ENCODE measurements at places on chromosomes 16 and 17.

GRCh38 chr16:23121024-23121423 lies 28.2 kb downstream of the USP31 start:
- no peak for DNase-seq

- no peak for DNase-seq
Observed at GRCh38 chr17:8856869-8857575, 10.5 kb downstream of the PIK3R6 start.

DNA sequence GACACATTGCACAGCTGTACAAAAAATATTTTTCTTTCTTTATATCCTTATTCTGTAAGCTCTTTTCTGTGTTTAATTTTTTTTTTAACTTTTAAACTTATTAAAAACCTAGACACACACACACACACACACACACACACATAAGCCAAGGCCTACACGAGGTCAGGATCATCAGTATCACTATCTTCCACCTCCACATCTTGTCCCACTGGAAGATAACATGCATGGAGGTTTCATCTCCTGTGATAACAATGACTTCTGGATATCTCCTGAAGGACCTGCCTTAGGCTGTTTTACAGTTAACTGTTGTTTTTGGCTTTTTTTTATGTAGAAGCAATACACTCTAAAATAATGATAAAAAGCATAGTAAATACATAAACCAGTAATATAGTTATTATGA lies 71.2 kb downstream of the TNRC6C start:
- DNase-seq = no peak

- no peak for DNase-seq
Observed at GRCh38 chr17:70976447-70976846, 807.1 kb downstream of the KCNJ2 start.

DNA sequence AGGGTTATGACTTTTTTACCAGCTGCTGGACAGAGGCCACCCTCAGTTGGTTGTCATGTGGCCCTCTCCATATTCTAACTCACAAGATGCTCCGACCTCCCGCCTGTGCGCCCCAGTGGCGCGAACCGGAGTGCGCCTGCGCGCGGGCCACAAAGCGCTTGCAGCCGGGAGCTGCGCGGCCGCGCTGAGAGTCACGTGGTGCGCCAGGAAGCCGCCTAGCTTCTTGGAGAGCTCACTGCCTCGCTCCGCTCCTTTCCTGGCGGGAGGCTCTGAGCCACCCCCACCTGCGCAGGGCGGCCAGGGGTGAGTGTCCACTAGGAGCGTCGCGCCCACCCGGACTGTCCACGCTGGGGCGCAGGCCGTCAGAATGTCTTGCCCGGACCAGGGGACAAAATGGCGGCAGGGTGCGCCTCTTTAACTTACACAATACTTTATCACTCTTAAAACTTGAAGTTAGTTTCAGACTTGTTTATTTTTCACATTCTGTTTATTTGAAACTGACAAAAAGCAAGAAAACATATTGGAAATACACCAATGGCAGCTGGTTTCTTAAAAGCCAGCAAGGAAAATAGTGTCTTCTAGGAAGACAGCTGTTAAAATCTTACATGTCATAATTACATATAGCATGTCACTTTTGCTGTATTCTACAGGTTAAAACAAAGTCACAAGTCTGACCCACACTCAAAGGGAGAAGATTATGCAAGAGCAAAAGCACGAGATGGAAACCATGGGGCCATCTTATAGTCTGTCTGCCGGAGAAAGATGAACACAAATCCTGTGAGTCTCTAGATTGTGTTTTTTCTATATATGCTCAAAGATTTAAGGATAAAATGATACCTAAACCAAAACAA lies 357.9 kb downstream of the CNTNAP4 start:
- DNase-seq = no peak

DNA sequence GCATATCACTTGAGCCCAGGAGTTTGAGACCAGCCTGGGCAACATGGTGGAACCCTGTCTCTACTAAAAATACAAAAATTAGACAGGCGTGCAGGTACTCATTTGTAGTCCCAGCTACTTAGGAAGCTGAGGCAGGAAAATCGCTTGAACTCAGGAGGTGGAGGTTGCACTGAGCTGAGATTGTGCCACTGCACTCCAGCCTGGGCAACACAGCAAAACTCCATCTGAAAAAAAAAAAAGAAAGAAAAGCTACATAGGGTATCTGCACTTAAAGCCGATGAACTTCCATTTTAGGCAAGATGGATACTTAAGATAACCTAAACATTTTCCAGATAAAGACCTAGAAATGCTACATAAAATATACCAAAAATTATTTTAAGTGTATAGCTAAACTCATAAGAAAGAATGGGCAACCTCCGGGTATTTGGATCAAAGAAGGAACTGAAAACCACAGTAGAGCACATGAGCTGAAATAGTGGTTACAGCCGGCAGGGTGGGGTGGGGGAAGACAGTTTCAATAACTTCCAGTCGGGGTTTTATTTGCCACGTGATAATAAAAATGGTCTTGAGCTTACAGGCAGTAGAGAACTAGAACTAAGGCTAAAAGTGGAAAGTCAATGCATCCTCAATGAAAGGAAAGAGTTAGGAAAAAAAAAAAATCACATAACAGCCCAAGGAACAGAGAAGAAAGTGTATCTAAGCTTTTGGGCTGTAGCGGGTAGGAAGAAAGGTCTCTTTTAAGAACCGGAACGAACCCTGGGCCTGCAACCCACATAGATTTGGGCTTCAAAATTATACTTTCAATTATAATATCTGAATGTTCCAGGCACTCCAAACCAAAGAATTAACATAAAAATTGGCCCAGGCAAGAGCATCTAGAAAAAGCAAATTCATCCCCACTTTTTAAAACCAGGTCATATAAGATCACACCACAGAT lies 53.1 kb downstream of the CFDP1 start:
- DNase-seq = peak; percentile 8

All from activated CD4-positive, CD25-positive, alpha-beta regulatory T cell treated with anti-CD3 and anti-CD28 coated beads, Interleukin-2, amount 50 U/mL, for 16 hours (primary cell).